ENCODE measurements at places on chromosomes 6 and 20. TPM values are rescaled to one million over a fixed set of nuclear protein-coding genes. Genes with fewer than 3 reads are reported as not detected.

The NKX2-2 gene
- not detected for total RNA-seq

The RBPJL gene
- not detected for total RNA-seq

The NMBR gene
- not detected for total RNA-seq

The RCAN2 gene
- 11.7 TPM for total RNA-seq

Measured in upper lobe of right lung (tissue), 1 donor.